ENCODE measurements at places on chromosomes 1 and 21.

DNA sequence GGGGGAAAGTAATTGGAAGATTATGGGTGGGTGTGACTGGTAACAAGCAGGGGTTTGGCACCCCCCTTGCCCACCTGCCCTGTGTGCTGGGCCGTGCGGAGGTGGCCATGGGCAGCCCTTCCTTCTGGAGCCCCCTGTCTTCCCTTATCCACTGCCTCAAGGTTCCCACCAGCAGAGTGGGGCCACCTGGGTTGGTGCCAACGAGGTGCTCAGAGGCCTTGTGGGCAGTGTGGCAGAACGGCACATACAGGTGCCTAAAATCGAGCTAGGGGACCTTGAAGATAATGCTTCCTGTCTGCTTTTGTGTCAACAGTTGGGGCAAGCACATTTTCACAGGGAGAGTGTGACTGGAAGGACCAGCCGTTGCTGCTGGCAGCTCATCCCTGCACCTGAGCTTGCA is 161.8 kb downstream of the PCBP3 start:
- no peak for DNase-seq

- no peak for DNase-seq
These were observed 20.3 kb upstream of the TNFRSF1B start for GRCh38 chr1:12146343-12147112.

GRCh38 chr21:27202301-27202700 is 235.4 kb upstream of the ADAMTS5 start:
- DNase-seq = no peak

- no peak for DNase-seq
These were observed 49.2 kb upstream of the COL24A1 start for GRCh38 chr1:86205741-86206140.

DNA sequence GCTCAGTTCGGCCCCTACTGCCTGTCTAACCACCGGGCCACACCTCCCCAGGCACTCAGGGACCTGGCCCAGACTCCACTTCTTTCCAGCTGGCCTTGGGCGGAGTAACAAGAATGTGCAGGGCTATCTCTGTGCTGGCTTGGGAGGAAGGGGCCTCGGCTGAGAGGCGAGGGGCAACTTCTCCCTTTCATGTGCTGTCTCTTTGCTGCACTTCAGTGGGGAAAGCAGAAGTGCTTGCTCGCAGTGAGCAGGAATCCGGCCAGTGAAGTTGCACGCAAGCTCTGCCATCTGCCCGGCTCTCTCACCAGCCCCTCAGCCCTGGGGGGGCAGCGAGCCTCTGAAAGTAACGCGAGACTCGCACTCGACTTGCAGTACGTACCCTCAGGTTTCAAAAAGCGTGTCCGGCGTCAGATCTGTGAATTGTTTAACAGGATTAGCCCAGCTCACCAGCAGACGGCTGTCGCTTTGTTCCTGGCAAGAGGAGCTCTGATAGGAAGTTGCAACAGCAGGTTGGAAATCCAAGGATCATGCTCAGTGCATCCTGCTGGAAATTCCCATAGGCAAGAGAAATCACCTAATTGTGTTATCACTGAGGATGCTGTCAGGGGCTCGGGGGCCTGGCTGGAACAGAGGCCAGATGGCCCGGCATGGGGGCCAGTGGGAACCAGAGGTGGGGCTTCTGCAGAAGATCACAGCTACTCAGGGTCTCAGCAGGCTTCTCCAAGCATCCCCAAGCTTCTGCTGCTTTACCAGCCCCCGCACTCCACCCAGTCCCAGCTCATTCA is 221.1 kb downstream of the NPHP4 start:
- no peak for DNase-seq

DNA sequence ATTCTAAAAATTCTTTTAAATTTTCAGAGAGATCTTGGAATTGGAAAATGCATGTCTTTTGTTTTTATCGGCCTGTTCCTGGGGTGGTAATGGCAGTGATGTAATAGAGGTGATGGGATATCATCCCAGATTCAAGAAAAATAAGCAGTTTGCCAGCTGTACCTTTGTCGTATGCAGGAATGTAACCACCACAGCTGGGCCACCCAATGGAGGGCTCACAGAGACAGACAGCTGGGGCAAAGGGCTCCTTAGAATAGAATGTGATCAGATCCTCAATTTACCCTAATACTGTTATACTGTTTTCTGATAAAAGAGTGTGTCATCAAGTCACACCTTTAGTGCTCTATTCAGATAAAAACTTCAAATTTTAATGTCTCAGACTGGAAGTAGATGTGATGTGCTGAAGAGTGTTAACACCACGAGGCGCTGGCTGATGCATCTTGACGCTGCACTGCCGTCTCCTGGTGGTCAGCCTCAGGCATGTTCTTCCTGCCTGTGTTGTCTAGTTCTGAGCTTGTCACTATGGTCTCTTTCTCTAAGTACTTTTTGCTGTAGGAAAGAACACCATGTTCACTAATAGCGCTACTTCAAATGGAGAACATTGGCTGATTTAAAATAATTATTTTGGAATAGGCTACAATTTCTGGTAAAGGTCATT is 78.8 kb downstream of the C1orf21 start:
- DNase-seq = no peak

DNA sequence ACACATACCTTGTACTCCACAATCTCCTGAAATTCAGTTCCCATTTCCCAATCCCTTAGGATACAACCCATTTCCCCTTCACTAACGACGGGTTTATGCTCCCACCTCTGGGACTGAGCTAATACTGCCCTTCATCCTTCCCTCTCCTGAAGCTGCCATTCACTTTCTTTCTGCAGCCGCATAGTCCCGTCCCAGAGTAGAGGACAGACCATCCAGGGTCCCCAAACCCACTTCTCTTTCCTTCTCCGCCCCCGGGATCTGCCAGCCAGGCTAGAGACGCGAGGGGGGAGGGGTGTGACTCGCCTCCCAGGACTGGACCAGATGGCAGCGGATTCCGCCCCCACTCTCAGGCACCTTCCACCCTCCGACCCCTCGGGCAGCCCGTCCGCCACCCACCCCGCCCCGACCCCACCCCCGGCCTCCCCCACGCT is 679 bp downstream of the ABL2 start:
- DNase-seq = no peak

- no peak for DNase-seq
These were observed 33.2 kb upstream of the CDC42BPA start for GRCh38 chr1:227351443-227351842.

- peak; percentile 12 for DNase-seq
These were observed 16.8 kb upstream of the JAK1 start for GRCh38 chr1:64983110-64983509.

DNA sequence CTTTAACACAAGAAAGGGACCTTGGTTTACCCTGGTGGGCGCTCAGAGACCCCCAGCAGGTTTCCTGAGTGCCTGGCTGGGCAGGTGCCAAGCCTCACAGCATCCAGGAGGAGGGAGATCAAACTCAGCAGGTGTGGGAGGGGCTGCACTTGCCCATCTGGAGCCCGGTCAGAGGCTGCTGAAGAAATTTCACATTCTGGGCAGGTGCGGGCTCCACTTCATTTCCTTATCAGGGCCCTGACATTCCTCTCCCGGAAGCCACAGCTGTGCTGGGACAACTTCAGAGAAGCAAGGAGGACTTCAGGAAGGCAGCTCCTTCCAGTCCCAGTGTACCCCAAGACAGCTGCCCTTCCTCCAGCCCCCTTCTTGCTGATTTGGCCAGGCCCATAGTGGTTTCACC is 82.9 kb downstream of the ITPKB start:
- no peak for DNase-seq

GRCh38 chr1:14971221-14971620 is 182.3 kb upstream of the TMEM51 start:
- DNase-seq = no peak

DNA sequence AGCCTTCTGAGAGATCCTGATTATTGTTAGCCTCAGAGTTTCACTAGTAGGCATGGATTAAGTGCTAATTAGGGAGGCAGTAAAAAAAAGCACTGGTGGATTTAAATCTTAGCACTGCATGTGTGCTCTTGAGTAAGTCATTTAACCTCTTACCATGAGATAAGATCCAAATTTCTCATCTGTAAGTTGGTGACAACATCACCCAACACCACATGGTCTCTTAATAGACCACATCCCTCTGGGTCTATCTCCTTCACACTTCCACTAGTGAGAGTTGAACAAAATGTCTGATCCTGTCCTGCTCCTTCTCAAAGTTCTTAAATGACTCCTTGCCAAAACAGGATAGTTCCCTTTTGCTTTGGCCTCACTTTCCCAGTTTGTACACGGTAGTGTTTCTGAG is 29.5 kb upstream of the DMRTA2 start:
- no peak for DNase-seq

GRCh38 chr1:67777440-67777839 is 55.8 kb downstream of the GNG12 start:
- no peak for DNase-seq

DNA sequence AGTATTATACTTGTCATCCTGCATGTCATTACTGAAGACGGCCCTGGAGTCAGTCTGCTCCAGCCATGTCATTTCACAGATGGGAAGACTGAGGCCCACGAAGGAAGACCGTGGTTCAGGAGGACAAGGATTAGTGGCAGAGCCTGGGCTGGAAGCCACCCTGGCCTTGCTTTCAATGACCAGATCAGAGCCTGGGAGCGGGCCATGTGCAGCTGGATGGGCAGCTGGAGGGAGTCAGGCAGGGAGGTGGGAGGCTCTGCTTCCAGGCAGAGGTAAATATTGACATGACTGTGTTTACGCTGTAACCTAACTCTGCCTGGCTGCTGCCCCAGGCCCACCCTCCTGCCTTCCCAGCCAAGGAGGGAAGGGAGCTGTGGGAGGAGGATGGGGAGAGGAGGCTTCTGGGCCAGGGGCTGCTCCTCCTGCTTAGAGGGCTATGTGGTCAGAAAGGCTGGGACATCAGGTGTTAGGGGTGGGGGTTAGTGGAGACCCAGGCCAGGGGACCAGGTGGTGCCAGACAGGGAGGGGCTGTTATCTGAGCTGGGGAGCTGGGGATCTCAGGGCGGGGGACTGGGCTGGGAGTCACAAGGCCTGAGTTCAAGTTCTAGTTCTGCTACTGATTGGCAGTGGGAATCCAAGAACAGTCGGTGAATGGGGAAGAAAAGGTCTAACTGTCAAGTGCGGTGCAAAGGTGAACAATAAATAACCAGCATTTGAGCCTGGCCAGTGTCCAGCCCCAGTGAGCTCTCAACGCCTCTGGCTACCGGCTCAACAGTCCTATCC is 48.5 kb upstream of the ECE1 start:
- peak; percentile 91 for DNase-seq

- DNase-seq = no peak
These were observed 8.4 kb downstream of the FOXE3 start for GRCh38 chr1:47424336-47424982.

DNA sequence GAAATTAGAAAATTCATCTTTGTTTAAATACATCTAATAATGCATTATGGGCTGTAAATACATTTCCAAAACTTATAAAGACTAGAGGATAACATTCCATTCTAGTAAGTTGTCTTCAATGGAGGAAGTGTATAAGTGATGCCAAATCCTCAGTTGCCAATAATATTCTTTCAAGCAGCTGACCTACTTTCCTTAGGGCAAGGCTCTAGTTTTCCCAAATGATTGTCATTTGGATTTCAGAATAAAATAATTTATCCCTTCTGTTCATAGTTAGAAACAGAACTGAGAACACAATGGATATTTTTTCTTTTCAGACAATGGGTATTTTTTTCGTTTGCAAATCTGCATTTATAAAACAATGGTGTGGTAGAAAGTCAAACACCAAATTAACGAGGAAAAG is 354.9 kb upstream of the ADAMTS5 start:
- DNase-seq = no peak

- peak; percentile 65 for DNase-seq
These were observed at the start of gene CDKN2C for GRCh38 chr1:50969611-50970508. Gene CDKN2C, plus strand, starts transcription at chr1:50970245. Its CDS starts 124 bp downstream, at chr1:50970369.

DNA sequence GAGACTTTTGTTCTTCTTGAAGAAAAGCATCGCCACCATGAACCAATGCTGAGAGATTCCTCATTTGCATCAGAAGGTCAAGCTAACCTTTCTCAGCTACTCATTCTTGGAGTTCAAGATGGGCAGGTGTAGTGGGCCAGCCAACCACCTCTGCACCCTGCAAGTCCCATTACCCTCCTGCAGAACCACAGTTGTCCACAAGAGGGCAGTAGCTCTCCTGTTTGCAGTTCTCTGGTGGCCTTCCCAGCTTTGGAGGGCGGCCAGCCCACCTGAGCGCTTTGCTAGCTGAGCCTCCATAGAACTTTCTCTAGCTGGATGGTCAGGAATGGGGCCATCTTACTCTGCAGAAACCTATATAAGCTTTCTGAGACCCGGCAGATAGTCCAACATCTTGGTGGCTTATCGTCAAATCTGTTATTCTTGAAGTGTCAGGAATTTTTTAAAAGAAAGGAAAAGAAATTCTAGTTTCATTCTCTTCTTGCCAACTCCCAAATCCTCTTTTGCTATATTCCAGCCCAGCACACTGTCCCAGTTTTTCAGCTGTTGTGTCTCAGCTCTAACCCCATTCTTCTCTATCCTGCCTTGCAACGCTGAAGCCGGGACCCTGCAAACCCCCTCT is 11.0 kb upstream of the LMX1A start:
- DNase-seq = peak; percentile 50

DNA sequence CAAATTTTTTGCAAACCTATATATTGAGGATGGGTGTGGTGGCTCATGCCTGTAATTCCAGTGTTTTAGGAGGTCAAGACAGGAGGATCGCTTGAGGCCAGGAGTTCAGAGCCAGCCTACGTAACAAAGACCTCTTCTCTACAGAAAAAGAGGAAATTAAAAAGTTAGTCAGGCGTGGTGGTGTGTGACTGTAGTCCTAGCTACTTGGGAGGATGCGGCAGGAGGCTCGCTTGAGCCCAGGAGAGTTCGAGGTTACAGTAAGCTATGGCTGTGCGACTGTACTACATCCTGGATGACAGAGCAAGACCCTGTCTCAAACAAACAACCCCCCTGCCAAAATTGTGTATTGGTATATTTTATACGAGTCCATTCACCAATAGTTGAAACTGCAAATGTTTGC is 589.7 kb downstream of the DPYD start:
- no peak for DNase-seq

GRCh38 chr1:46301808-46302640 is 1.4 kb downstream of the LRRC41 start:
- DNase-seq = peak; percentile 19

DNA sequence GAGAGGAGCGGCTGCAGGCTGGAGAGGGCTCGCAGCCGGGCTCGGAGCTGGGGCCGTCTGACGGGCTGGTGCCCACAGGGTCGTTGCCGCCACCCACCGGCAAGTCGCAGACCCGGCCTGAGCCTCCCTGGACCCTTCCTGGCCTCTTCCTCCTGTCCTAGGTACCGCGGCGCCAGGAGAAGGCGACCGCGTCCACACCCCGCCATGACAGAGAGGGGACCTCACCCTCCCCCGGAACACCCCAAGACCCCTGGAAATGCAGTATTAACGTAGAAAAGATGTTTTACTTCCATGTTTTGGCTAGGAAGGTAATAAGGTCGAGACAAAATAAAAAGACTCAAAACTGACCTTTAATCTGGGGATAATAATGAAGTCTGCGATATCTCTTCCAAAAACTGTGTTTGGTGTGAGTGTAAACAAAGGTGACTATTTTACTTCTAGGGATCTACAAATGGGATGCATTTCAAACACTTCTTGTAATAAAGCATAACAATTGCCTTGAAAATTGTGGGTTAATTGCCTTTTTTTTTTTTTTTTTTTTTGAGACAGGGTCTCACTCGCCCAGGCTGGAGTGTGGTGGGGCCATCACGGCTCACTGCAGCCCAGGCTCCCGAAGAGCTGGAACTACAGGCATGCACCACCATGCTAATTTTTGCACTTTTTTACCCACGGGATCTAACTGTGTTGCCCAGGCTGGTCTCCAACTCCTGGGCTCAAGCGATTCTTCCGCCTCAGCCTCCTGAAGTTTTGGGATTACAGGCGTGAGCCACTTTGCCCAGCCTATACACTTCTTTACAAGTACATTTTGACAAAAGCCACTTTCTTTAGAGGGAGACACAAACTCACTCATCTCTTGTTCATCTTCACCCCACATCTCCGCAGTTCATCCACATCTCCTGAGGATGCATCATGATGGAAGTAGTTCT is 838 bp upstream of the RSRP1 start:
- no peak for DNase-seq
